CD14-positive monocyte (primary cell): ENCODE measurements at places on chromosomes 4 and X.

DNA sequence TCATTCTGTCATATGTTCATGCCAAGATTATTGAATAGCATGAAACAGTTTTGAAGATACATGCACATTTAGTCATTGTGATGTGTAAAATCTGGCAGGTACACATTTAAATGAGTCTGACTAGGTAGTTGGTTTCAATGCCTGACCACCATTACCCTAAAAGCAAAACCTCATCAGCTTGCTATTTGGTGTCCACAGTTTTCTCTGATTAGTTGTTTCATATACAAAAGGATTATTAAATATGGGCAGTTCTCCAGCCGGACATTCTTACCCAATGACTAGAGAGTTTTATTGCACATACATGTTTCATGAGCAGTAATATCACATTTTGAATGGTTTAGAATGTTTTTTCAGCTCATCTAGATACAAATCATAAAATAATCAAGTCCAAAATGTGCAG, 23.7 kb downstream of the DCHS2 start:
- no peak for DNase-seq

DNA sequence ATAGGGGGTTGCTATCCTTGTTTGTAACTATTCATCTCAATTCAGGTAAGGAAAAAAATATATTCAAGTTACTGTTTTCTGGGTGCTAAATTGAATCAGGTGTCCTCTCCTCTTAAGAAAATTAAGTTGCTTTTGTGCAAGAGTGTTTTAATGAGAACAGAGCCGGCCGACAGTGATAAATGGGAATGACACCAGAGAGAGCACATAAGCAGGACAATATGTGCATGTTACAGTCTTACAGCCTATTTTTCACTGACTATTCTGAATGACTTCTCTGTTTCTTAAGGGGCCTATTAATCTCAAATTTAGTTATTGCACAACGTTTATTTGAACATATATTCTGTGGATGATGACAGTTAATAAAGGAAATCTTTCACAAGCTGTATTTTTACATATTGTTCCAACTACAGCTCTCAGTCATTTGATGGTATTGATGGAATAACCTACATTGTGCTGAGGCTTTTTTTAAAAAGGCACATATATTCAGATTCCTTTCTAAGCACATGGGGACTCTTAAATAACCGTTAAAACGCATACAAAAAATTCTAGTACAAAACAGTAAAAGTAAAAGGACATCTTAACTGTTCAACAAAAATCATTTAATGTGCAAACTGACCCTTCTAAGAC, 68.4 kb downstream of the SLC10A7 start:
- no peak for DNase-seq

GRCh38 chrX:132071254-132071653, 48.2 kb downstream of the STK26 start:
- no peak for DNase-seq

GRCh38 chr4:7941111-7941964, 1.7 kb upstream of the AFAP1 start:
- DNase-seq, result no peak

GRCh38 chrX:50536955-50537354, 66.3 kb upstream of the DGKK start:
- DNase-seq, result no peak

DNA sequence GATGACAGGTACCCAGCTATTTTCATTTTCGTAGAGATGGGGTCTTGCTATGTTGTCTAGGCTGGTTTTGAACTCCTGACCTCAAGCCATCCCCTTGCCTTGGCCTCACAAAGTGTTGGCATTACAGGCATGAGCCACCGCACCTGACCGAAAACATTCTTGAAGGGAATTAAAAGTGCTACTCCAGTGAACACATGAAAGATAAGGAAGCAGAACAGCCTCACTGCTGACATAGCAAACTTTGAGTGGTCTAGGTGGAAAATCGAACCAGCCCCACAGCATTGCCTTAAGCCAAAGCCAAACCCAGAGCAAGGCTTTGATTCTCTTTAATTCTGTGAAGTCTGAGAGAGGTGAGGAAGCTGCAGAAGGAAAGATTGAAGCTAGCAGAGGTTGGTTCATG, 65.1 kb downstream of the KDM6A start:
- DNase-seq, result no peak

DNA sequence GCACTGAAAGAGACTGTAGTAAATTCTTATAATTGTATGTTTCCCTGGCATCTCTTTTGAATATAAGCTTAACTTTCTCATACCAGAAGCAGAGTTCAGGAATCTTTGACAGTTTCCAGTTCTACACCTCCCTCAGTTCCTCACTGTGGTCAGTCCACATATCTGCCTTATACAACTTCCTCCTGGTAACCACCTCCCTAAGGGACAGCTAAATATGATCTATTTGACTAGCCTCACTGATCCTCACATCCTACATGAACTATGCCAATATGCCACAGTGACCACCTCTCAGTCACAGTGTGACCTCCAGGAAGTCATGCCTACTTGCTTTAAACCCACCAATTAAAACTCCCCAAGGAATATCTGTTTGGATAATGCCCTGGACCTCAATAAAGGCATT, 51.6 kb upstream of the HDAC8 start:
- DNase-seq, result no peak

DNA sequence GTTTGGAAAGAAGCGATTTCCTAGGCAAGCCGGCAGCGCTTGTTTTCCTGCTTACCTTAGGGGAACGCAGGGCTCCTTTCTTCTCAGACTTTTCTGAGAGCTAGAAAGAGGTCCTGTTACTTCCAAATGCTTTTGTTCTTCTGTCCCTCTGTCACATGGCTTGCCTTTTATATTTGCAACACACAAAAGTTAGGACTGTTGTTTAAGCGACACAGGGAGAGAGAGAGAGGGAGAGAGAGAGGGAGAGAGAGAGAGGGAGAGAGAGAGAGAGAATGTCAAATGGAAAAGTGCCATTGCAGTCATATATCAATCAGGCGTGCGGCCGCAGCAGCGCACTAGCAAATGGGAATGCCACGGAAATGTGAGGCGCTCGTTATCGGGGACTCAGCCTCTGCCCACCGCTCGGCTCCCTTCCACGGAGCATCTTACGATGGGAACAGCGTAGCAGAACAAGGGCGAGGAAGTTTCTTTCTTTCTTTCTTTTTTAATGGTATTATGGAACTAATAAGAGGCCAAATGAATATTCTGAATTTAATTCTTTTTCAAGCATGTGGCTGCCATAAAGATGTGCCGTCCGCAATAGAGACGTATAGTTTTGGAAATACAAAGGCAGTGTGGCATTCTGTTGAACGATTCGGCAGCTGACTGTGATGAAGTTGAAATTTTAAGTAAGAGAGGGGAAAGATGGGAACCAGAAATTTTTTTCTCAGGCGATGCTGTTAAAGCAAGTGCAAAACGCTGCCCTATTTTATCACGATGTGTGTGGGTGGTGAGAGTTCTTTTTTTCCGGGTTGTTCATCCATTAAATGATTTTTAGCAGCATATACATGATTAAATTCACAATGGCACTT, at the start of gene NDP:
NDP (minus strand) TSS at position 142 of the 851 bp plus-strand sequence. CDS start 14,745 bp downstream, outside the sequence.
- DNase-seq, result no peak

- no peak for DNase-seq
Measured at GRCh38 chr4:148573296-148573695, 131.1 kb upstream of the NR3C2 start.

DNA sequence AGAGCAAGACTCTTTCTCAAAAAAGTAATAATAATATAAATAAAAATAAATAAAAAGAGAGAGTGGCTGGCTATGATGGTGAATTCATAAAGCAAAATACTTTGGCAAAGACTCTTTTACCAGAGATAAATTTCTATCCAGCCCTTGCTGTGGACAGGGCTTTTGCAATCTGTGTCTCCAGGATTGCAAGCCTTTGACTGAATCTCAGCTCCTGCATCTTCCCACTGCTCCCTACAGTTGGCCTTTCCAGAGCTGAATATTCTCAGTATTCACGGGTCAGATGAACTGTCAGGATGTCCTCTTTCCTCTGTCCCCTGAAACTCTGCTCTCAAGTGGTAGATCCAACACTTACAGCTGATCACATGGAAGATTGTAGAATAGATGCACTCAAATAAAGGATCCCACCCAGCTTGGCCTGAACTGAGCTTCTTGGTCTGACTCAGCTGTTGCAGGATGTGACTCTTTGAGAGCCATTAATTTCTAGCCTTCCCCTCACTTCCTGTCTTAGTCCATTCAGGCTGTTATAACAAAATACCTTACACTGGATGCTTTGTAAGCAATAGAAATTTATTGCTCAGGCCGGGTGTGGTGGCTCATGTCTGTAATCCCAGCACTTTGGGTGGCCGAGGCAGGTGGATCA, 123.4 kb upstream of the GUCY1A1 start:
- DNase-seq, result no peak

- peak; percentile 74 for DNase-seq
Measured at GRCh38 chr4:102780476-102781144, 19.8 kb upstream of the MANBA start.

- no peak for DNase-seq
Measured at GRCh38 chr4:102878901-102879300, 10.1 kb downstream of the CISD2 start.

GRCh38 chr4:150418757-150419410, 163.1 kb upstream of the MAB21L2 start:
- no peak for DNase-seq

- no peak for DNase-seq
Measured at GRCh38 chrX:148958901-148959300, 458.5 kb downstream of the AFF2 start.

DNA sequence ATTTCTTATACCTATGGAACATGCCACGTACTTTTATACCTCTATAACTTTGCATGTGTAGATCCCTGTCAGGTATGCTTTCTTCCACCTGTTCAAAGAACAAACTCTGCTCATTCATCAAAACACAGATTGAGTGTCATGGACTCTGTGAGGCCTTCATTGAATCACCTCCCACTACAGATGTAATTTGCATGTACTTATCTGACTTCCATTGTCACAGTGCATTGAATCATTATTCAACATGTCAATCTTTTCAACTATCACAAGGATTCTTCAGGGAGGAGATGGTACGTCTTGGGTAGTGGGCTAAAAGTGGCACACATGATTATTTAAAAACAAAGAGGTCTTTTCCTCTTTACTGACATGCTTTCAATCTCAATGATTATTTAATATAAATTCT, 24.1 kb downstream of the SPOCK3 start:
- DNase-seq, result no peak

- DNase-seq, result peak; percentile 47
Measured at GRCh38 chr4:159177265-159178150, 74.6 kb downstream of the RAPGEF2 start.

- DNase-seq, result peak; percentile 1
Measured at GRCh38 chr4:146458594-146458993, 63.1 kb downstream of the SLC10A7 start.

- DNase-seq, result no peak
Measured at GRCh38 chr4:83234902-83235644, 49.5 kb downstream of the COQ2 start.

DNA sequence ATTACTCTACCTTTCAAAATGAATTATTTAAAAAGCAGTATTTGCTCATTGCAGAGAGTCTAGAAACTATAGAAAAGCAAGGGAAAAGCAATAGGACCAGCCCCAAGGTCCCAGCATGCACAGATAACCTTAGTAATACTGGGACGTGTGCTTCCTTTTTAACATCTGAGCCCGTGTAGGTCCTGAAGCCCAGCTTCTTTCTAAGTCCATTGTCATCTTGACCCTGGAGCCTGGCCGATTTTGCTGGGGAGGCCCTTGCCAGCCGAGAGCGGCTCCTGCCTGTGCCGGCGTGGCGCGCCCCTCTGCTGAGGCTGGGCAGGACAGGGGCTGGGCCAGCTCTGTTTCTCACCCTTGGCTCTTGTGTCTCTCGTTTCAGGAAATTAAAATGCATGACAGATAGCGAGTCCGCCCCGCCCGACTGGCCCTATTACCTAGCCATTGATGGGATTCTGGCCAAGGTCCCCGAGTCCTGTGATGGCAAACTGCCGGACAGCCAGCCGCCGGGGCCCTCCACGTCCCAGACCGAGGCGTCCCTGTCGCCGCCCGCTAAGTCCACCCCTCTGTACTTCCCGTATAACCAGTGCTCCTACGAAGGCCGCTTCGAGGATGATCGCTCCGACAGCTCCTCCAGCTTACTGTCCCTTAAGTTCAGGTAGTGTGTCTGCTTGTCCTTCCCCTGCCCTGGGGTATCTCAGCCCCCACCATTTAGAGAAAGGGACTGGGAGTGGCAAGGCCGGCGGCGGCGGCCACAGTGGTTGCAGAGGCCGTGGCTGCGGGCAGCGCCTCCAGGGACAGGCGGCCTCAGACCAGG, 4.1 kb downstream of the MSANTD1 start:
- DNase-seq, result no peak

DNA sequence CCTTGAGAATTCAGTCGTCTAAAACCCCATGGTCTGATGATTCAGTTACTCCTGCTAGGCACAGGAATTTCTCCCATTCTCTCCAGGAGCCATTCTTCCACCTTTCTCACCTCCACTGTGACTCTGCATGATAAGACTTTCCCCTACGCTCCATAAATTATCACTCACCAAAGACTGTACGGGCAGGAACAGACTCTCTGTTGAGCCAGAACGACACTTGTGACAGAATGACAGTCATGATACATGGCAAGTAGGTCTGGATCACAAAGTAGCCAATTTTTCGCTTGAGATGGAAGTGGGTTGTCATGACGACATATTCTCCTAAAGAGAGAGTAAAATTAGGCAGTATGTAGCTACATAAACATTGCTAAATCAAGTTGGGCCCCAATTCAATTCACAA, 59.1 kb upstream of the MAGEA10 start:
- DNase-seq, result no peak

DNA sequence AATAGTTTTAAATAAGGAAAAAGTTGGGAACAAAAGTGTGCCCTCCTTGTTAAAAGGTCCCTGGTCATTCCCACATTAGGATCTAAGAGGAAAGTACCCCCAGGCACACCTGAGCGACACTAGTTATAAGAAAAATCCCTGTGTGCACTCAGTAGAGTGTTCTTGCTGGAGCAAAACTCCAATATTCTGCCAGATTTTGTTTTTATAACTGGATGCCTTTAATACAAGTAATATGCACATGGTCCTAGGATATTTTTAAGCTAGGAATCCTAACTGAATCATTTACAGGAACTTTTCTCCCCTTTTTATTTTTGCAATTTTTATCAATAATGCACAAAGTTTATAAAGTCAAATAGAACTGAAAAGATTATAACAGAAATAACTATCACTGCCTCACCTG, 68.6 kb downstream of the BEND4 start:
- no peak for DNase-seq

DNA sequence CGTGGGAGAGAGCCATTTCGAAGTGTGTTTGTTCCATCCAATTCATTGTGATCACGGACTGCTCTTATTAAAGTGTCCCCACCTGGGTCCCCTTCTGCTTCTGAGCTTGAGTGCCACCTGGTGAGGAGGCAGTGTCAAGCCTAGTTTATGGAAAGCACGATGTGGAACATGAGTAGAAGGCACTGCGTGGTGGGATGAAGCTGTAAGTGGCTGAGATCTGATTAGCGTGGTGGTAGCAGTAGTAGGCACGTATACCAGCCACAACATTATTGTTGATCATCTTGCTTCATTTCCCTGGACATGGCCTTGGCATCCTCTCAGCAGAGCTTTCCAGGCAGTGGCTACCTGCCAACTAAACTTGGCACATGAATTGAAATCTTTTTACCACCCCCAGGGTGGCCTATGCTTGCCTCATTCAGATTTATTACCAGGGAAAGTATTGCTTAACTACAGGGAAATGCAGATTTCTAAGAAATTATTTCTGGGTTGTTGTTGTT, 46.4 kb downstream of the GPAT3 start:
- no peak for DNase-seq

GRCh38 chr4:56148428-56148827, 199.7 kb downstream of the CEP135 start:
- DNase-seq, result no peak

GRCh38 chr4:40173470-40173875, 23.4 kb upstream of the RHOH start:
- no peak for DNase-seq

GRCh38 chrX:78109458-78109857, 5.4 kb downstream of the PGK1 start:
- no peak for DNase-seq
